Fibroblast of skin of left quadriceps (primary cell): ENCODE measurements at places on chromosomes 4 and X.

- peak; percentile 59 for DNase-seq
Measured at GRCh38 chrX:74421036-74421739, at the start of gene SLC16A2. Gene SLC16A2, plus strand, starts transcription at chrX:74421493. Its CDS starts 145 bp downstream, at chrX:74421638.

GRCh38 chr4:95898226-95898625 lies 58.3 kb downstream of the PDHA2 start:
- DNase-seq, result no peak

DNA sequence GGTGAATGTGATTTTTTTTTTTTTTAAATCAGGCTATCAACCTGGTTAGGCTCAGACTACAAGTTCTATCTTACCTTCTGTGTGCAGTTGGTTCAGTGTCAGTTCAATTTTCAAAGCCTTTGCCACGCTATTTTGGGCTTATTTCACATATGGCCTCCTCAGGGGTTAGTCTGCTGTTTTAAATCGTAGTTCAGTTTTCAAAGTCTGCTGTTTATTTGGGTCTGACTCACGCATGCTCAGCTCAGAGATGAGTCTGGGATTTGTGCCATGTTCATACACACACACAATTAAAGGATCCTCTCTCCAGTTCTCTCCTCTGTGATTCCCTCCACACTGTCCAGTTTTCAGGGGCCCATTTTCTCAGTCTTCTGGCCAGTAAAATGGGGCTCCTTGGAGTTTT lies 32.3 kb upstream of the ZFX start:
- DNase-seq, result peak; percentile 53

DNA sequence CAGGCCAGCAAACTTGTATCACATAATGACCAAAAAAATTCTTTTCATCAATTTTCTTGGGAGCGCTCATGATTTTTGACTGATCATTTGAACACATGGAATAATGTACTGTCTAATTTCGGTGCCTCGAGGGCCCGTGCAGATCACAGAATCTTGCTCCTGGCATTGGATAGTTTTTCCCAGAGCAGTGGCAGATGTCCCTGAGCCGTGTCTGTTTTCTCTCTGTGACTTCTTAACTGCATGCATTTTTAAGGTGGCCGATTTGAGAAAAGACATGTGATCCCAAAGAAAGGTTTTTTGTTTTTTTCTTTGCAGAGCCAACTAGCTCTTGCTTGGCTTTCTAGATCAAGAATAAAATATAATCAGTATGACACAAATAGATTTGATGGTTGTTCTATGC lies 19.7 kb downstream of the GPRIN3 start:
- DNase-seq, result no peak

GRCh38 chr4:123701131-123701575 lies 304.6 kb downstream of the SPRY1 start:
- DNase-seq, result no peak

GRCh38 chr4:95066050-95066449 lies 308.3 kb downstream of the BMPR1B start:
- no peak for DNase-seq

DNA sequence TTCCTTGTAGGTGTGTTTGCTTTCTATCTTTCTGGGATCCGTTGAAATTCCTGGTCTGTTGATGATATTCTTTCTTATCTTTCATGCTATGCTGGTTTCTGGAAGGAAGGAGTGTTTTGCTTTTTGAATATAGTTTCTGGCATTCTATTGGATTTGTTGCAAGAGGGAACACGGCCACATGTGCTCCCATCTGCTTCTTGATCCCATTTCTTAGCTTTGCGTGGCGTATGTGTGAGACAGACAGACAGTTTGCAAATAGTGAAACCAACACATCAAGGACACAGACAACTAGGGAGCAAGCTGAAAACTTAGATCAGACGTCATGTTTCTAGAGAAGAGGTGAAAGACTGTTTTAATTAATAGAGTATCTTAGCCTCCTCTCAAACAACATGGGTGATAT lies 261.9 kb upstream of the PUDP start:
- no peak for DNase-seq
